ENCODE measurements at places on chromosomes 4 and X.

DNA sequence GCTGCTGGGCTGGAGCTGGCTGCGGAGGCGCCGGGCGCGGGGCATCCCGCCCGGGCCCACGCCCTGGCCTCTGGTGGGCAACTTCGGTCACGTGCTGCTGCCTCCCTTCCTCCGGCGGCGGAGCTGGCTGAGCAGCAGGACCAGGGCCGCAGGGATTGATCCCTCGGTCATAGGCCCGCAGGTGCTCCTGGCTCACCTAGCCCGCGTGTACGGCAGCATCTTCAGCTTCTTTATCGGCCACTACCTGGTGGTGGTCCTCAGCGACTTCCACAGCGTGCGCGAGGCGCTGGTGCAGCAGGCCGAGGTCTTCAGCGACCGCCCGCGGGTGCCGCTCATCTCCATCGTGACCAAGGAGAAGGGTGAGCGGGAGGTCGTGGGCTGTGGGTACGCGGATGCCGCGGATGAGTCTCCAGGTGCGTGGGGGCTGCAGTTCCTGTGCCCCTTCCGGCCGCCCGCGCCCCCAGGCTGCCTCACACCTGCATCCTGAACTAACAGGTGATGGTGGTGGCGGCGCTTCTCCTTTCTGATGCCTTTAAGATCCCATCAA lies 499 bp downstream of the CYP2U1 start:
- DNase-seq: no peak

DNA sequence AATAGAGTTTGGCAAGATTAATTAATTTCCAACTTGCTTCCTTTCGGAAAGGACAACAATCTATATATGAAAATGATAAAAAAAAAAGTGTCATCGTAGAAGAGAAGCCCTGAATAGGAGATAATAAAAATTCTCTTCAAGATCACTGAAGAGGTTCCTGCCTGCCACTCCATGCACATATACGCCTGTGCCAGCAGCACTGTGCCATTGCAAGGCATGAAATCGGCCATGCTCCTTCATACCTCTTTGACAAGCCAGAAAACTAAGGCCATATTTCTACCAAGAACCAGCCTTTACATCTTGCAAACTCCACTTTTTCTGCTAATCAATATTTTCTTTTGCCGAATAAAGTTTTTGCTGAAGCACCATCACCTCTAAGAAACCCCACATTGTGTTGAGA lies 365.5 kb downstream of the CXXC4 start:
- no peak for DNase-seq

- no peak for DNase-seq
Measured at GRCh38 chrX:11375614-11376119, 82.5 kb downstream of the AMELX start.

- DNase-seq: no peak
Measured at GRCh38 chr4:37244583-37245390, at the start of gene NWD2. NWD2 (plus strand) TSS chr4:37244743; CDS start chr4:37245068, 325 bp downstream.

DNA sequence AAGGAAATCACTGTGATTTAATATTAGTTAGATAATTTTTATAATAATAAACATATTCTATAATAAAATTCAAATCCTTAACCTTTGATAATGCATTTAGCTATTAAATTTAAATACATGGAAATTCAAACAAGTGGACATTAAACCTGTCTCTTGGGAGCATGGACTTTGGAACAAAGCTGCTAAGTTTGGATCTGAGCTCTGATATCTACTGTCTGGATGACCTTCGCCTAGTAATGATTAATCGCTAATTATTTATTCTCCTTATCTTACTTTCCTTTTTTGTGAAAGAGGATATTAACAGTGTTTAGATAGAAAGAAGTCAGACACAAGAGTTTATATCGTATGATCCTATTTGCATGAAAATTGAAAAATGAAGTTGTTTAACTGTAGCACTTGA lies 980.9 kb downstream of the FSTL5 start:
- DNase-seq: no peak

GRCh38 chr4:71677568-71677967 lies 106.3 kb downstream of the GC start:
- DNase-seq: no peak

DNA sequence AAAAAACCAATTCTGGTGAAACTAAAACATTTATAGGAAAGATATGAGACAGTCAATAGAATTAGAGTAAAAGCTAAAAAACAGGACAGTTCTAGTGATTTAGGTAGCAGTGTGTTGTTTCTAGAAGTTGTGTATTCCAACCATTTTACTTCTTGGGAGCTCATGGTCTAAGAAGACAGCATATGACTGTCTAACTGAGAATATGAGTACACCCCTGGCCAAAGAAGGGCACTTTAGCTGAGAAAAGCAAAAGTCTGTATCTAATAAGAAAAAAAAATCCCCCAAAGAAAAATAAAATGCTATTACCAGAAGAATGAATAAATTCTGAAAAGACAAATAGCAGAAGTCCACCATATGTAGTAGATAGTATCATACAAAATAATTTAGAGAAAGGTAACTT lies 26.4 kb downstream of the EREG start:
- DNase-seq: no peak

- DNase-seq: no peak
Measured at GRCh38 chr4:117873779-117874178, 160.5 kb upstream of the NDST3 start.

GRCh38 chr4:150395872-150396271 lies 186.1 kb upstream of the MAB21L2 start:
- DNase-seq: no peak

GRCh38 chr4:170336238-170336775 lies 246.6 kb upstream of the AADAT start:
- no peak for DNase-seq

GRCh38 chrX:44843318-44843702 lies 511 bp upstream of the DUSP21 start:
- DNase-seq: no peak

DNA sequence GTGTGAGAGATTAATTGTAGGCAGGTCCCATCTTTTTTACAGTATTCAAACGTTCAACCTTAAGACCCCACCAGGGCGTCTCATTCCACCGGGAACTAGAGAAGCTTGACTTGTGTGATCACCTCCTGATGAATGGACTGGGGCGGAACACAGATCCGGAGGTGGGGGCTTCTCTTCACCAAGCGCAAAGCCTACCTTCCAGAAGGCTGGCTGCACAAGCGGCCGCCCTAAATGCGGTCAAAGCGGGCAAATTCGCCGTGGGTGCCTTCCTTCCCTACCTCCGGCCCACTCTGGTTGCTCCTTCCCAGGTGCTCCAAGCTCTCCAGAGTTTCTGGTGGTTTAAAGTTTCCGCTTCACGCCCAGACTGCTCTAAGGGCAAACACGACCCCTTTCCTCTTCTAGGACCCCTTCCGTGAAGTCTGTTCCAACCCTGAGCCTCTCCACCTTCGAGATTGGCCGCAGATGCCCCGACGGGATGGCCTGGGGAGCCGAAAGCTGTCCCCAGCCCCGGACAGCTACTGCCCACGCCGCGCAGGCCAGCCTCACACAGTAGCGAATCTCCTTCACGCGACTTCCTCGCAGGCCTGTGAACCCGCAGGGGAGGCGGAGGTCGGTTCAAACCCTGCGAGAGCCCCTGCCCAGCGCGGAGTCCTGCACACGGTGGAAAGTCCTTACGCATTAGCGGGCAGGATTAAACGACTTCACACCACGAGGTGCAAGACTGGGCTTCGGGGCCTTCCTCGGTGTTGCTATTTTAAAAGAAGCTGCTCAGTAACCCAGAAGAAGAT lies 1.6 kb upstream of the WWC2 start:
- no peak for DNase-seq

- no peak for DNase-seq
Measured at GRCh38 chr4:152771741-152772533, 7.6 kb downstream of the TIGD4 start.

GRCh38 chr4:99645036-99645435 lies 12.6 kb downstream of the C4orf54 start:
- DNase-seq: no peak

DNA sequence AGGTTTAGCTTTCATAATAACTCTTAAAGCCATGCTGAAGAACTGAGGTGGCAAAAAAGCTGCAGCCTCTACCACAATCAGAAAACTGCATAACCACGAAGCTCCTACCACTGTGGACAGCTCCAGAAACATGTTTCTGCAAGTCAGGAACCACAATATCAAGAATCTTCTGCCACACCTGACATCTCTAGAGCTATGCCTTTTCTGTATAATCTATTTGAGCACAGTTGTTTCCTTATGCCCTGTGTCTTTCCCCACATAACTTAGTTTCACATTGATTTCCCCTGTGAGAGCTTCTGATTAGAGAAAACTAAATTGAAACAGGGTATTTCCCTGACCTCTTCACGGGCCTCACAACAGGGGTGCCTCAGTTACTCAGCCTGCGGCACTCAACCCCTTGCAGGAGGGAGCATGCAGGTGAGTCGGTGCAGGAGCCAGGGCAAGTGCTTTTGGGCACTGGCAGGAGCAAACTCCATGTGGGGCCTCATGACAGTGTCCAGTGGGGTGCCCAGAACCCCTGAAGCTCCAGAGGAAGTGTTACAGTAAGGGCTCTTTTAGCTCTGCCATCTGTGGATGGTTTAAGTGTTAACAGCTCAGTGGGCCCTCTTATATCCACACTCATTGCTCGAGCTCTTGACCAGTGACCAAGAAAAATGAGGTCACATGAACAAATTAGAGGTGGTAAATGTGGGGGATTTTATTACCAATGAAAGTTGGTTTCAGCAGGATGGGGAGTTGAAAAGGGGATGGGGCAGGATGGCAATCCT lies 132.8 kb upstream of the BMP3 start:
- no peak for DNase-seq

GRCh38 chr4:77651820-77652219 lies 46.2 kb downstream of the CXCL13 start:
- no peak for DNase-seq

DNA sequence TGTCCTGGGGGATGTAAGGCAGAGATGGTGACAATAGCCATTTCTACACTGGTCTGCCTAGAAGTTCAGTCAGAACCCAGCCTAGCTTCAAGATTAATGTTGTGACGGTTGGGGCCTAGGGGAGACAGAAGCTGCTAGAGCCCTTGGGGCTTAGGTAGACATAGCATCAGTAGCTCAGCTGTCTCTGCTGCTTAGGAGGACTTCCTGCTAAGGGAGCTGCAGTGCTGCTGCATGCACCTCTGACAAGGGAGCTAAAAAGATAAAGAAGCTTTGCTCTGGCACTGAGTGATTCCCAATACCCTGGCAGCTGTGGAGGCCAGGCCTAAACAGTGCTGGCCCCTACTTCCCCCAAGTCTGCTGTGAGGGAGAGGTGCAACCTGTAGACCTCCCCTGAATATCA lies 116.0 kb downstream of the CT47B1 start:
- no peak for DNase-seq

DNA sequence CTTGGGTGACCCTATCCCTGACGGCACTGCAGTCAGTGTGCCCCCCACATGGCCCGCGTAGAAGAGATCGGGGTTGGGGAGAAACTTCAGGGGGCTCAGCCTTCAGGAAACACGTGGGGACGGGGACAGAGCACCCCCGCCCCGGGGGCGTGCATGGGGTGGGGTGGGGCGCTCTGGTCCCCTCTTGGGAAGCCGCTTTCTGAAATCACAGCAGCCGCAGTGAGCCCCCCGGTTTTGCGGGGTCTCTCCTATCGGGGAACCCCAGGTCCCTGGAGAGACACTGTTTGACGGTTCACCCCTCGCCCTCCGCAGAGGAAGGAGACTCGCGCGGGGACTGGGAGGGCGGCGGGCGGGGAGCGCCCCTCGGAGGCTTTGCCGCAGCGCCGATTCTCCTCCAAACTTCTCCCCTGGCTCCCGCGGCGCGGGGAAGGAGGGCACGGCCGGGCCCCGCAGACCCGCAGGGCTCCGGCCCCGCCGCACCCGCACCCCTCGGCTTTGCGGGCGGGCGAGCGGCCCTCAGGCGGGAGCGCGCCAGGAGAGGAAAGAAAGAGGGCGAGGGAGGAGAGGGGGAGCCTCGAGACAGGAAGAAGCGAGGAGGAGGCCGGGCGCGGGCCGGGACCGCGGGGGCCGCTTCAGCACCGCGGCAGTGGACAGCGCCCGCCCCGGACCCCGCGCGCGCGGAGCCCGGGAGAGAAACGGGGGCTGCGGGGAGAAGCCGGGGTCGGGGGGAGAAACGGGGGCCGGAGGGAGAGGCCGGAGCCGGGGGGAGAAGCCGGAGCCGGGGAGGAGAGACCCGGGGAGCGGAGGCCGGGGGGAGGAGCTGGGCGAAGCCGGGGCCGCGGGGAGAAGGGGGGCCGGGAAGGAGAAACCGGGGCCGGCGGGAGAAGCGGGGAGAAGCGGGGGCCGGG lies 612 bp downstream of the CPLX1 start:
- DNase-seq: no peak

GRCh38 chrX:141924293-141924692 lies 20.6 kb downstream of the MAGEC1 start:
- DNase-seq: no peak

GRCh38 chr4:41452484-41453225 lies 85.3 kb upstream of the LIMCH1 start:
- no peak for DNase-seq

- no peak for DNase-seq
Measured at GRCh38 chr4:95091272-95091671, 333.5 kb downstream of the BMPR1B start.

DNA sequence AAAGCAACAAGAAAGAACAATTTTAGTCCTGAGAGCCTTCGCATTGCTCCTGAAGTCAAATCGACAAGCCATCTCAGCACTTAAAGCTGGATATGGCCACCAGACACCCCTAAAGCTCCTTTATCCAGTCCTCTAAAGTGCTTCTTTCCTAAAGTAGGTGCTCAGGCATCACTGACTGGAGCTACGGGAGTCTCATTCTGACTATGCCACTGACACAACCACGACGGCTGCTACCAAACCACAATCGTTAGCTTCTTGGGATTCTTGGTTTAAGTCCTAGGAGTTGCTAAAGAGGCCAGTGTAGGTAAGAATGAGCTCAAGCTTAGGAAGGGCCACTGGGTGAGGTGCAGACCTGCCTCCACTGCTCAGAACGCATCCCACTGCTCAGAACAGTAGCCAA lies 1.0 kb downstream of the SLC10A6 start:
- no peak for DNase-seq

- DNase-seq: no peak
Measured at GRCh38 chr4:185171373-185172071, 28.5 kb downstream of the SLC25A4 start.

DNA sequence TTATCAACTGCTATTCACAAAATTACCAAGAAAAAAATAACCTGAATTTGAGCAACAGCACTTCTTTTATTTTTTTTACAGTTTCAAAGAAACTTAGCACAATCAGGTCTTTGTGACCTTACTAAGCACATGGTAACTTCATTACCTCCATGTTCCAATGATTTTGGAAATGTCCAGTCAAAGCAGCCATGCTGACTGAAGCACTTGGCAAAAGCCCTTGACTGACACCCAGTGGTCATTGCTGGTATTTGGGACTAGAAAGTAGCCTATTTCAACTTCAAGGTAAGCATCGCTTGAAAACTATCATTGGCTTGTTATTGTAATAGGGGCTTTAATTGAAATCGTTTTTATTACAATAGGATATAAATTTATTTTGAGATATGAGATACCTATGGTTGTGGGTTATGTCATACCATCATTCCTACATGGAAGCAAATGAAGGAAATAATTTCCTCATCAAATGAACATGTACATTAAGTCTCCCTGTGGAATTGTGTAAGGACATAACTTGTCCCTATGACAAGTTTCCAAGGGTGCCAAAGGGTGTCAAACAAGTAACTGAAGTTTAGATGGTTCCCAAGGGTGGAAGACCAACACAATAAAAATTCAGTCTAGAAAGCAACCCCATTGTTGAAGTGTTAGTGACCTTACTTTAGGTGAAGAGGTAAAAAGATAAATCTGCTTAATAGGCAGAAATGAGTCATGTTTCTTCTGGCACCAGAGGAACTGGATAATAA lies 15.2 kb upstream of the ANXA10 start:
- peak; percentile 56 for DNase-seq

- DNase-seq: no peak
Measured at GRCh38 chr4:10656420-10656819, 28.1 kb downstream of the CLNK start.

GRCh38 chr4:139725236-139725635 lies 59.6 kb downstream of the MGST2 start:
- no peak for DNase-seq
